ENCODE measurements at places on chromosomes 13 and 19.

DNA sequence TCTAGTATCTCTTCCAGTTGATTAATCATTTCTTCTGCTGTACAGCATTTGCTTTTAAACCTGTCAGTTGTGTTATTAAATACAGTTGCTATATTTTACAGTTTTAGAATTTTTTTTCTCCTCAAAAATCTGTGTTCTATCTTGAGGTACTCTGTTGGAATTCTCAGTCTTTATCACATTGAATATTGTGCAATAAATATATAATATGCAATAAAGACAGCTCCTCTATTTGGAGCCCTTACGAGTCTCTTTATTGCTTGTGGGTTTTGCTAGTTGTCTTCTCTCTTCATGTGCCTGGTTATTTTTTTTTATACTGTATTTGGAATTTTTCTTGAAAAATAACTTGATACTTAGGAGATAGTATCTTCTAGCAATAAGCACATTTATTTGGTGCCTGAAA is 51.7 kb downstream of the CDK8 start:
- no peak for DNase-seq

- no peak for DNase-seq
These were observed 58.5 kb downstream of the DGKH start for GRCh38 chr13:42106998-42107397.

DNA sequence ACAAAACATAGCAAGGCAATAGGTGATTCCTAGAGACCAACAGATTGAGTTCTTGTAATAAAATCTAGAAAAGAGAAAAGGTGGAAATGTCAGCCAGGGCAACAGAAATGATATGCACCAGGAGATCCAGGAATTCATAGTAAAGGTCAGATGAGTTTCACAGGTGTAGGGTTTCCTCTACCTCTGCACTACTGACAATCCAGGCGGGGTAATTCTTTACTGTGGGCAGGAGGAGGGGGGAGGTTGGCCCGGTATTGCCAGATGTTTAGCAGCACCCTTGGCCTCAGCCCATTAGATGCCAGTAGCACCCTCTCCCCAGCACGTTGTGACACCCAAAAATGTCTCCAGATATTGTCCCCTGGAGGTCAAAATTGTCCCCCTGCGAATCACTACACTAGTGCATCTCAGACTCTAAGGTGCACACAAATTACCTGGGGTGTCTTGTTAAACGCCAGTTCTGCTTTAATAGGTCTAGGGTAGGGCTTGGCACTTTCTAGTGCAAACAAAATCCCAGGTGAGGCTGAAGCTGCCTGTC is 3.5 kb upstream of the UBAC2 start:
- DNase-seq: no peak

GRCh38 chr19:45446295-45446694 is 21.5 kb upstream of the FOSB start:
- DNase-seq: no peak

GRCh38 chr13:71962126-71962525 is 95.1 kb upstream of the DACH1 start:
- no peak for DNase-seq

DNA sequence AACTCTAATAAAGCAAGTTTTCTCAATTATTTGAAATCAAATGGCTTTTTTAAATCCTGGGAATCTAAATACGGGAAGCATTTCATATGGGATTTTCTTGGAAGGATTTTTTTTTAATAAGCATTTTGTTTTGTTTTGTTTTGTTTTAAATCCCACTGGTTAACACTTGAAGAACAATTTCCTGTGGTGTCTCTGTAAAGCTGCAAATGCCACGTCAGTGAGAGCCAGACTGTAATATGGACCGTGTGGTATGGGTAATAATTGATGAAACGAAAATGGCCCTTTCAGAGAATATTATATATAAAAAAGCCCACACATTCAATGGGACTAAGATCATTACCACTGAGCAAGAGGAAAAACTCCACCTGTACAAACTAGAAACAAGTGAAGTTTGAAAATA is 33.9 kb upstream of the MIR17HG start:
- DNase-seq: no peak

DNA sequence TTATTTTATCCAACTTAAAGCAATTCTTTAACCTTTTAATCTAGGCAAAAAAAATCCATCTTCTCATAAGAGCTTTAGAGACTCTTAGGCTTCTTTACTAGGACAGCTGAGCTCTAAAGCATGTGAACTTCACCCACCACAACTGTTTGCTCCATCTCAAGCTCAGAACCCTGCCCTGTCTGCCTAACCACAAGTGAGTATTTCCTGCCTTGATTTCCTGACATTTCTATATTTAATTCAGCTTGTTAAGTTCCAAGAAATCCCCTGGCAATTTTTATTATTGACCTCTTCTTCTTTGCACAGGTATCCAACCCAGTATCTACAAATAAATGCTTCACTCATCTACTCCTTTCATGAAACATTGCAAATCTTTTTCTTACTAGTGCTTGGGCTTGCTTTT is 21.1 kb upstream of the CEACAM21 start:
- no peak for DNase-seq

DNA sequence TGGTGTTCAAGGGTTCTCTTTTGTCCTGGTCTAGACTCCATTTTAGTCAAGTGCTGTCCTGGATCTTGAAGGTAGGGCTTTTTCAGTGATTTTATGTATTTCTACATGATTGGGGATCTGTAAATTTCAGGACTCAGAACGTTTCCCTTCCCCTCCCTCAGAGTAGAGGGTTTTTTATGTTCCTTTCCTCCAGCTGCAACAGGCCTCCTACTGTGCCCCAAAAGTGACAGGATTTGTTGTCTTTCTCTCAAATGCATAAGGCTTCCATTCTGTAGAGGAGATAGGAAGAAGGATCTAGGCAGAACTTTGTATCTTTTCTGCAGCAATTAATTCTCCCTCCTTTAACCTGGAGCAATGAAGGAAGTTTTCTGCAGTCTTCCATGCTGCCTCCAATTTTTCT is 251.3 kb downstream of the MAB21L1 start:
- DNase-seq: no peak

GRCh38 chr13:35518337-35518946 is 42.0 kb upstream of the MAB21L1 start:
- DNase-seq: no peak

Measured in cortex of kidney (tissue), 1 donor.